Kidney epithelial cell (primary cell): ENCODE measurements at places on chromosomes 13 and 19. TPM values are rescaled to one million over a fixed set of nuclear protein-coding genes. Genes with fewer than 3 reads are reported as not detected.

DNA sequence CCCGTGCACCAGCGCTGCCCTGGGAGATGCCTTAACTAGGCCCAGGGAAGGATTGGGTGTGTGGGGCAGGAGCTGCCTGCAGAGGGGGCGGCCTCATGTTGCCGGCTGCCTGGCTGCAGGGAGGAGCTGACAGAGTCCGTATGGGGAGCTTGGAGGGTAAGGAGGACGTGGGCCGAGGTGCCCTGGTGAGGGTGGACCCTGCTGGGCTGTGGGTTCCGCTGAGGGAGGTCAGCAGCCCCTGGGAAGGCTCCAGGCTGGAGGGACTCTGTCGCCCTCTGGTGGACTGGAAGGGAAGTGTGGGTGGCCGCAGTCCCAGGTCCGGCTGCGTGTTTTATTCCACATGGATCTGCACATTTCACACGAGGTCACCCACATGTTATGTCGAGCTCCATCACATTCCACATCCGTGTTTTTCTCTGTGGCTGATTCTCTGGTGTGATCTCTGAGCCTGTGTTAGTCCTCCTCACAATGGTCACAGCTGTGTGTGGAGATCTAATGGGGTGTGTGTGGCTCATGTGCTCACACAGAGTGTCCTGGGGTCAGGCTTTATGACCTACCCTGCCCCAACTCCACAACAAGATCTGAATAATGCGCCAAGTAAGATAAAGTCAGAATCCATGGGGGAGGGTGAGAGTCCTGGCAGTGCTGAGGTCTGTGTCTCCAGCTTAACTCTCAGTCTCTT is 1.8 kb upstream of the CEACAM8 start:
- DNase-seq, result no peak

GRCh38 chr13:46720189-46720588 is 76.8 kb downstream of the ESD start:
- no peak for DNase-seq

DNA sequence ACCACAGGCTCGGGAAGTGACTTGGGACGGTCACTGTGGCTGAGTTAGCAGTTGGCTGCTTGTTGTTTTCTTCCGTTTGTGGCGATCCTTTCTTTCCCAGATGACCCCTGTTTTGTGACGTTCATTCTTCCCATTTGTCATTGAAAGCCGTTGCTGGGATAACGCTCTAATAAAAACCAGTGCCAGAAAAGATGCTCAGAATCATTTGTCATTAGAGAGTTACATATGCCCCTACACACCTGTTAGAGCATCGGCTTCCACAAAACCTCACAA is 39.3 kb upstream of the MCF2L start:
- DNase-seq, result no peak

- DNase-seq, result no peak
Observed at GRCh38 chr13:109162248-109163036, 533.0 kb downstream of the MYO16 start.

- DNase-seq, result no peak
Observed at GRCh38 chr13:48043789-48044503, 6.4 kb downstream of the NUDT15 start.

DNA sequence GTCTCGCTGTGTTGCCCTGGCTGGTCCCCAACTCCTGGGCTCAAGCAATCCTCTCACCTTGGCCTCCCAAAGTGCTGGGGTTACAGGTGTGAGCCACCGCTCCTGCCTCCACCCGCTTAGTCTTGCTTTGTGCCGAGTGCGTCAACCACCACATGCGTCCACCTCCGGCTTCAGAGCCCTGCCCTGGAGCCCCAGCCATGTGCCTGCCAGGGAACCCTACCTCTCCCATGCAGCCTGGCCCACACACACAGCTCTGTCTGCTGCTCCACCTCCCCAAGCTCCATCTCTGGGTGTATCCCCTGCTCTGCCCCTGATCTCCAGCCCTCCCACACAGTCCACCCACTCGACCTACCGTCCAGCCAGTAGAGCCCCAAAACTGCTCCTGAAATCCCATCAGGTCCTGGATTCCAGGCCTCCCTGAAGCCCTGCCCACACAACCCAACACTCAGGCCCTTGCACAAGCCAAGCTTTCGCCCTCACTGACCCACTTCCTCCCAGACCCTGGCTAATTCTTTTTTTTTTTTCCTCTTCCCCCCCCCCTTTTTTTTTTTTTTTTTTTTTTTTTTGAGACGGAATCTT is 9.6 kb downstream of the CYP2F1 start:
- DNase-seq, result no peak

DNA sequence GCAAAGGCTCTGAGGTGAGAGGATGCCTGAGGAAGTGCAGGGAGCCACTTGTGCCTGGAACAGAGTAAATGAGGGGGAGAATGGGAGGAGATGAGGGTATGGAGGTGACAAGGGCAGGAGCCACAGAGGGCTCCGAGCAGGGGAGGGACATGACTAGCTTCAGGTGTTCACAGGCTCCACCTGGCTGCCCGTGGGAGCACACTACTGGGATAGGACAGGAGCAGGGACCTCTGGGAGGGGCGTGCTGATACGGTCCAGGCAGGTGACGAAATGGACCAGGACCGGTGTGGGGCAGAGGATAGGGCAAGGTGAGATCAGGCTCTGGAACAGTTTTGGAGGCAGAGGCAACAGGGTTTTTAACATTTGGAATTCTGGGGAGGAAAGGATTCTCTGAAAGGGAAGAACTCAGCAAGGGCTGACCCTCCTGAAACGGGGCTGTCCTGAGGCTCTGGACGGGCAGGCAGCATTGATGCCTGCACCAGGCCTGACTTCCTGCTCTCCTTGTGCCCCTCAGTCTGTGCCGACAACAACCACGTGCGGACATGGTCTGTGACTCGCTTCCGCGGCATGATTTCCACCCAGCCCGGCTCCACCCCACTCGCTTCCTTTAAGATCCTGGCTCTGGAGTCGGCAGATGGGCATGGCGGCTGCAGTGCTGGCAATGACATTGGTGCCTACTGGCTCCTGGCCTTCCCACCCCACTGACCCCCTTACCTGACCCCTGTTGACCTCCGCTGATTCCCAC is 11.6 kb downstream of the SHKBP1 start:
- no peak for DNase-seq

GRCh38 chr19:47284324-47284899 is 9.7 kb downstream of the INAFM1 start:
- no peak for DNase-seq

The CD22 gene
- total RNA-seq, result 0.75 and 2.9 TPM in 2 replicates

The IL12RB1 gene
- total RNA-seq, result 0.07 TPM in 1 of 2 replicates, not detected in the other

DNA sequence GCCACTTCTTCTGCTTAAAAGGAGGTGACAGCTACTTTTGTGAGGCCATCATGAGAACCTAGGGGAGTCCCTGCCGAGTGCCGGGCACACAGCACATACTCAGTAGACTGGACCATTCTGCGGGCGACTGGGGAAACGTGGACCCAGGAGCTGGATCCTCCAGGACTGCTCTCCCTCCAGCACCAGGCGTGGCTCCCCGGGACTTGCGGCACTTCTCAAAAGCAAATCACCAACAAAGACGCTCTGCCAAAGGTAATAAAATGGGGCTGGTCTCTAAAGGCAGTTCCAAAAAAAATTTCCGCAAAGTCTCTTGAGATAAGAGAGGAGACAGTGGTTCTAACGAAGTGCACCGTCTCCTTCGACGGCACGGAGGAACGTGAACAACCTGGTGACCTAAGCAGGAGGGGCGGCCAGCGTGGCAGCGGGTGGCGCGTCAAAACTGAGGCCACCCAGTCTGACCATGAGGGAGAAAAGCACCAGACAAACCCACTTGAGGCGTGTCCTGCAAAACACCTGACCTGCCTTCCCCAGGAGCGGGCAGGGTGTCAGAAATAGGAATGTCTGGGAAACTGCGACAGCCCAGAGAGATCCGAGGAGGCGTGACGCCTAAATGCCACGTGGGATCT is 1.4 kb upstream of the TMPRSS9 start:
- DNase-seq, result no peak

- no peak for DNase-seq
Observed at GRCh38 chr19:15463861-15464371, 428 bp downstream of the RASAL3 start.

The PROSER1 gene
- 33.0 and 35.9 TPM in 2 replicates for total RNA-seq

The DZIP1 gene
- total RNA-seq, result 25.3 and 29.0 TPM in 2 replicates

GRCh38 chr13:97431171-97431764 is 2.7 kb upstream of the RAP2A start:
- no peak for DNase-seq

The C19orf73 gene
- 4.2 and 4.6 TPM in 2 replicates for total RNA-seq

- DNase-seq, result no peak
Observed at GRCh38 chr13:33933810-33934209, 115.9 kb downstream of the RFC3 start.

- DNase-seq, result no peak
Observed at GRCh38 chr13:34201050-34201913, 383.3 kb downstream of the RFC3 start.

The KLK15 gene
- not detected in 2 replicates for total RNA-seq

The ACER1 gene
- not detected in 2 replicates for total RNA-seq

GRCh38 chr13:97228850-97229521 is 6.9 kb downstream of the MBNL2 start:
- DNase-seq, result no peak

The KCNRG gene
- 0.62 TPM in 1 of 2 replicates, not detected in the other for total RNA-seq

DNA sequence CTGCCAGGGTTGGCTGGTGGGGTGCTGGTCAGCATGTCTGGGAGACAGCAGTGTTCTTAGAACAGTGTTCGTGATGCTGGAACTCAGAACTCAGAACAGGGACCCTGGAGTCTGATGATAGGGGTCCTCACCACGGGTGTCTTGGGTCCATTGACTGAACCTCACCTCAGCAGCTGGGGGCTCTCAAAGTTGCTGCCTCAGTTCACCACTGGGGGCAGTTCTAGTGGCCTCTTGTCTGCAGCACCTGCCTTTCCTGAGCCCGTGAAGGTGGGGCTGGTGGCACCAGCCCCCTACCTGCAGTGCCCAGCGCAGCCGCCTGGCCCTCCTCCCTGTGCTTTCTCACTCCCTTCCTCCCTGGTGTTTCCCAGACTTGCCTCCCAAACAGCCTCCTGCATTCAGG is 28.5 kb downstream of the SAFB start:
- DNase-seq, result no peak

- no peak for DNase-seq
Observed at GRCh38 chr19:18483119-18483890, 38.6 kb downstream of the ELL start.

The TBC1D4 gene
- total RNA-seq, result 7.9 and 8.6 TPM in 2 replicates

DNA sequence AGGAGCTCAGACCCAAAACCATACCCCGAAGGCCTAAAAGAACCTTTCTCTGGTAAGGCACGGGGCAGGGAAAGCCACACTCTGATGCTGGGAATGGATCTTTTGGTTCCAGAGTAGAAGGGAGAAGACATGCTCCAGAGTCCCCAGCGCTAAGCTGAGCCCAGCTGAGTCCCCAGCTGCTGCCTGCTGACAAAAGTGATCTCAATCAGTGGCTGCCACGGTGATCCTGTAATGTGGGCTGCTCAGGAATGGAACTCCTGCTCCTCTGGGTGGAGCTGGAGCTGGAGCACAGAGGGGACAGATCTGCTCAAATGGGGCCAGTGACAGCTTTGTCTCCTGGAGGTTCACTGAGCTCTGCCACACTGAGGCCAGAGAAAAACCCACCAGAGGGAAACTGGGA is 70.5 kb downstream of the MLLT1 start:
- DNase-seq, result no peak

DNA sequence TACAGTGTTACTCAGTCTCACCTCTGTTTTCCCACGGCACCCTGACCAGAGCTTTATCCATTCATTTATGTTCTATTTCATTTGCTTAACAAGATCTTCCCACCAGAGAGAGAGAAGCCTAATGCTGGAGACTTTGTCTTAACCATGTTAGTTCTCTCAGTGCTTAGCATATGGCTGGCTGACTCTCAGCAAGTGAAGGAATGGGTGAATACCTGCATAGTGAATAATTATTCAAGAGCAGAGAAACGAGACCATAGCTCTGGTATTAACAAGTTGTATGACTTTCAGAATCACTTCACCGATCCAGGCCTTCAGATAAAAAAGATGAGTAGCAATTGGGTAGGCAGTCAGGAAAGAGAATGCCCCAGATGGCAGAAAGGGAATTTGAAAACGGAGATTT is 686.3 kb downstream of the LIG4 start:
- DNase-seq, result no peak

The SPPL2B gene
- 36.1 and 39.0 TPM in 2 replicates for total RNA-seq

DNA sequence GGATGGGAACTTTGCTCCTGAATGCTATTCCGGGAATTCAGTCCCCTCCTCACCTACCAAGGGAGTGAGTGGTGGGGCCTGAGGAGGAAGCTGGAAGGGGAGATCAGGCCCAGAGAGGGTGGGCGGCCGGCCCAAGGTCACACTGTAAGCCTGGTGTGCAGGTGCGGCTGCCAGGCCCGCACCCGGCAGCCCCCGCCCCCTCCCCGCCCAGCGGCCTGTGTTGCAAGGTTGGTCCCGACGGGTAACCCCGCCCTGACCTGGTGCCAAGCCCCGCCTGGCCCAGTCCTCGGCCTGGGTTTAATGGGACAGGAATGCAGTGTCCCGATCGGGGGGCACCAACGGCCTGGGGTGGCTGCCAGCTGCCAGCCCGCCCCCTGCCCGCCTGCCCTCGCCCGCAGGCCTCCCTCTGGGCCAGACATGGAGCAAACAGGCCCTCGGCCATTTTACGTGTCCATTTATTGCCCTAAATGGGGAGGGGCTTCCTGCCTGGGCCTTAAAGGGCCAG is 5.5 kb downstream of the ZBTB7A start:
- DNase-seq, result no peak

GRCh38 chr19:32824191-32824751 is 45.3 kb downstream of the SLC7A9 start:
- no peak for DNase-seq

DNA sequence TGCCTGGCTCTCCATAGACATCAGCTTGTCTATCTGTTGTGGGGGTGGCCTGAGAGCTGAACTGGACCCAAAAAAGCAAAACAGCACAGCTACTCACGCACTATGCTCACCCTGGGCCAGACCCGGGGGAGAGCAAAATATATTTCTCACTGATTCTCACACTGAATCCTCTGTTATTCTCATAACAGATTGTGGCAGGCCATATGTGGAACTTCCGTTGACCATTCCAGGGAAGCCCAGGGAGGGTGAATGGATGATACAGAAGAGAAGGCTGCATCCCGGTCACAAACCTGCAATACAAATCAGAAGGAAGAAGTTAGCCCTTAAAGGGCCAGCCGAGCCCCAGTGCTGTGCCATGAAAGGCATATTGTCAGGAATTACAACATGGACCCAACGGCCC is 362.5 kb downstream of the ZNF536 start:
- no peak for DNase-seq

The DENND1C gene
- 1.6 and 4.6 TPM in 2 replicates for total RNA-seq

The KLK14 gene
- not detected in 2 replicates for total RNA-seq

DNA sequence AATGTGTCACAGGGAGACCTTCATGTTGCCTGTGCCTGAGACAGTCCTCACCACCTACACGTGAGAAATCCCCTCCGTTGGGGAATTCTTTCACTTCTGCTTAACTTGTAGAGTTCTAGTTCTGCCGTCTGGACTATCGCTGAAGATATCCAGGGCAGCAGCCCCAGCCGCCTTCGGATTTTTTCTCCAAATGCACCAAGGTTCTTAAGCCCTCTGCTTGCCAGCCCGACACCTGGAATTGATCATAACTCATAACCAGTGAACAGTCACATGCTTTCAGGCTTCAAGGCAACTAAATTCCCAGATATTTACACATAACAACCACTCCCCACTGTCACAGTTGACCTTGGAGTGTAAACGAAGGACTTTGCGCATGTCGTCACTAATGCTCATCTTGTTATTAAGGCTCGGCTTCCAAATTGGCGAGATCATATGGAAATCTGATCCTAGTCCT is 114.4 kb downstream of the RAB20 start:
- no peak for DNase-seq
